Fibroblast of the aortic adventitia (primary cell): ENCODE measurements at places on chromosomes 6 and 20. TPM values are rescaled to one million over a fixed set of nuclear protein-coding genes. Genes with fewer than 3 reads are reported as not detected.

- peak; percentile 52 for DNase-seq
Measured at GRCh38 chr6:148934961-148935360, 188.1 kb downstream of the UST start.

DNA sequence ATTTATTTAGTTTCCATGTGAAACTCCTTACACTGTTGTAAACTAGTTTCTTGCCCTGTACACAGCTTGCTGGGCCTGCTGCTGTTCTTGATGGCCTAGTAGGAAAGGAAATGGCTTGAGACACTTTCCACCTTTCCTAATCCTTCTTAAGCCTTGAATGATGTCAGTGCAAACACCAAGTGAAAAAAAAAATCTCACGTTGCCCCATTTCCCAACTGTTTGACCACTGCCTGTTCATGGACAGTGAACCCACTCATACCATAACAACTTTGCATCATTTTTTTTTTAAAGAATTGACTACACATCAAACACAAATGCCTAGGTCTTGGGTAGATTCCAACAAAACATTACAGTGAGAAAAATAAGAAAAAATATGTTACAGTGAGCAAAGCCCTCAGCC lies 653.6 kb upstream of the FLRT3 start:
- DNase-seq = no peak

DNA sequence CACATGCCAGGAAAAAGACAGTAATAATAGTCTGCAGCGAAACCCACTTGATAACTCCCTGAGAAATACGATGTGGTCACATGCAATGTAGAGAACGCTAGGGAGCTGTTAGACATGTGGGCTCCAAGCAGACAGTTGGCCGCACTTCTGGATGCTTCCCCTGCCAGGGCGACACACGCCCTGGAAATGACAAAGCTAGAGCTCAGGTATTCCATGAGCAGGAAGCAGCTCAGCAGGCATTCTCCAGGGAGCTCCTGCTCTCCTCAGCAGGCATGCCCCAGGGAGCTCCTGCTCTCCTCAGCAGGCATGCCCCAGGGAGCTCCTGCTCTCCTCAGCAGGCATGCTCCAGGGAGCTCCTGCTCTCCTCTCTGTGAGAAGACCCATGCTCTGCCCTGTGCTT lies 52.4 kb upstream of the NXT1 start:
- no peak for DNase-seq

DNA sequence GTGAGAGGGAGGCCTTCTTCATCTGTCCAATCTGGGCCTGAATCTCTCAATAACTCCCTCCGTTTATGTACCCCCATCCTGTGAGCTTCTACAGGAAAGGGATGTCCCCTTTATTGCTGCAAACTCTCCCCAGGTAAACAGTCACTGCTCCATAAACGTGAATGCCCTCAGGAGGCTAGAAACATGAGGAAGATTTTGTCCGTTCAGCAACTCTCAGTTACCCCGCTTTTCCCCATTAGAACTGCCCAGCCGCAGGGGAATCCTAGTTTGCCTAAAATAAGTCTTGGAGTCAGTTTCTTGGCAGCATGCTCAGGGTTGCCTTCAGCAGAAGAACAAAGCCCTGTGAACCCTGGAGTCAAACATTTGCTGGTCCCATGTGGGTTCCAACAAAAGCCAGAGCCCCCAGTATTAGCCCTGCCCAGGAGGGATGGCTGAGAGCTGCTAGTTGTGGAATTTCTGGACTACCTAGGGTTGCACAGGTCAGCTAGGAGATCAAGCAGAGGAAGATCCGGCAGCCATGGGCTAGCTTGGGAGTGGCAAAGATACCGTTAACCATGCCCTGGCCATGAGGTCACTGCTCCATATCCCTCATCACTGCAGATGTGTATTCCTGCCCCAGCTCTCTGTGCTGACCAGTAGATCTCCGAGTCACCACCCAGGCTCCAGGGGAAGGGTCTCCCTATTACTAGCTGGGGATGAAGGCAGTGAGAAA lies 640 bp downstream of the LRRN4 start:
- no peak for DNase-seq

DNA sequence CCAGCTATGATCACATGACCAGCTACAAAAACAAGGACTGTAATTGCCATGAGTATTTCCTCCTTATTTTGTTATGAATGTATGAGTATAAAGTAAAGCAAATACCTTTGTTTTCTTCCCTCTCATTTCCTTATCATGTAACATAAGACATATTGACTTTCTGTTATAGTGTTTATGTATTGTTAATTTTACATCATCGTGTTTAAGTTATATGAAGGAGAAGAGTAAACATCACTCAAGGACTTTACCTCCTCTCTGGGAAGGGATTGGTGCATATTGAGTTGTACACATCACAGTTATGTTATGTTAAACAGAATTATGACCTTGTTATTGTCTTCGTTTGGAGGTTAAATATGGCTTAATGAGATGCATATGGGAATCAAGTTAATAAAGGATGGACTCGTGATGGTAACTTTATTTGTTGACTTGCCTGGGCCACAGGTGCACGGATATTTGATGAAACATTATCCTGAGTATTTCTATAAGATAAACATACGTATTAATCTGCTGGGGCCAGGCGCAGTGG lies 57.3 kb upstream of the CNKSR3 start:
- no peak for DNase-seq

GRCh38 chr20:47663354-47664067 lies 121.8 kb downstream of the SULF2 start:
- peak; percentile 80 for DNase-seq

The SLC17A4 gene
- not detected in 2 replicates for total RNA-seq
